ENCODE measurements at places on chromosomes 1 and 21.

DNA sequence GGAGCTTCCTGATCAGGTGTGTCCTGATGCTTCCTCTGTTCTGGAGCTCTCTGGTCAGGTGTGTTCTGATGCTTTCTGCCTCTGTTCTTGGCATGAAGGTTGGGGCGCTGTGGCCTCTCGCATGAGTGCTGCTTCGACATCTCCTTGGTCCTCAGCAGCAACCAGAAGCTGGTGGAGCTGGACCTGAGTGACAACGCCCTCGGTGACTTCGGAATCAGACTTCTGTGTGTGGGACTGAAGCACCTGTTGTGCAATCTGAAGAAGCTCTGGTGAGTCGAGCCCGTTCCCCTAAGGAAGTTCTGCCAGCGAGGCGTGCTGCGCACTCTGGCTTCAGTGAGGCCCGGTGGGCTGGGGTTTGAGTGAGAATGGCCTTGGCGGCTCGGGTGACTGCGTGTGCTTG is 18.0 kb downstream of the NLRP3 start:
- no peak for DNase-seq

GRCh38 chr1:114390361-114390760 is 120.6 kb downstream of the TRIM33 start:
- DNase-seq, result no peak

DNA sequence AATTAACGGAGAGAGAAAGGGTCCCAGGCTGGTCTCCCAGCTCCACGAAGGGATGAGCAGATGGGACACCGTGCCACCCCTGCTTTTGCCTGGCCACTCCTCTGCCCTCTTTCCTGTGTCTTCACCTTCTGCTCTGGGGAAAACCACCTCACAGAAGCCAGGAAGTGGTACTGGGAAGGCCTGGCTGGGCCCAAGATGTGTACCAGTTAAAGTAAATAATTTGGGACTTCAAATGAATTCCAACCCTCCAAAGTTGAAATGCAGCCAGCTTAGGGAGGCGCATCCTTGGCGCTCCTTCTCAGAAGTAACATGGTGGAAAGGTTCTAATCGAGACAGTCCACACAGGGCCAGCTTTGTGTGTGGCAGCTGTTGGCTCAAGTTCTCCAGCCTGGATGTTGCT is 45.7 kb downstream of the MAP3K21 start:
- DNase-seq, result no peak

DNA sequence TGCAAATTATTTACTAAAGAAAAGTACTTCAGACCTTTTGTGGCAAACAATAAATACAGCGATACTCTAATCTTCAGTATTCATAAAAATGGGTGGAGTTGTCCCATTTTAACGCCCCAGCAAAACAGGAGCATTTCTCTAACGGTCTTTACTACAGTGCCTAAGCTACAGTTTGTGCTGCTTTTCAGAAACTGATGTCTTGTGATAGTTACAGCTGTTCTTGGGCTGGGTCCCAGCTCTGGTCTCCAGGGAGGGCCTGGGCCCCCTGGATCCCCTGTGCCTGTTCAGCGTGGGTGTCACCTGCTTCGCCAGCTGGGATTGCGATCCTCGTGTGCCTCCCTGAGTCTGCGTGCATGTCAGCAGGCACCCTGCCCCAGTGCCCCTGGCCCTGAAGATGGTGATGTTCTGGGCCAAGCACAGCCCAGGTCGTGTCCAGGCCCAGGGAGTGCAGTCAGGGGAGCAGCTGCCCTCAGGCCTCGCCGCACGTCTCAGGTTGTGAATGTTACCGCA is 64.0 kb upstream of the DIP2A start:
- no peak for DNase-seq

GRCh38 chr1:232837087-232837486 is 31.9 kb downstream of the MAP10 start:
- no peak for DNase-seq

DNA sequence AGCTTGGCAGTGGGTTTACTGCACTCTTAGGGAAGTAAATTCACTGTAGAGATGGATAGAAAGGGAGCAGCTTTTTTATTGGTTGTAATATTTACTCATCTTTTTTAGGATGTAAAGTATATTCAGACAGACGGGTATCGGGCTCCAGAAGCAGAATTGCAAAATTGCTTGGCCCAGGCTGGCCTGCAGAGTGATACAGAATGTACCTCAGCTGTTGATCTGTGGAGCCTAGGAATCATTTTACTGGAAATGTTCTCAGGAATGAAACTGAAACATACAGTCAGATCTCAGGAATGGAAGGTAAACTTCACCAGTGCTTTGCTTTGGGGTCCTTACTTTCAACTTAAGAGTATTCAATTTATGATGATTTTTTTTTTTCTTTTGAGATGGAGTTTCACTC is 3.2 kb downstream of the UHMK1 start:
- no peak for DNase-seq

- DNase-seq, result no peak
These were observed 5.5 kb downstream of the TNFRSF25 start for GRCh38 chr1:6460301-6461050.

DNA sequence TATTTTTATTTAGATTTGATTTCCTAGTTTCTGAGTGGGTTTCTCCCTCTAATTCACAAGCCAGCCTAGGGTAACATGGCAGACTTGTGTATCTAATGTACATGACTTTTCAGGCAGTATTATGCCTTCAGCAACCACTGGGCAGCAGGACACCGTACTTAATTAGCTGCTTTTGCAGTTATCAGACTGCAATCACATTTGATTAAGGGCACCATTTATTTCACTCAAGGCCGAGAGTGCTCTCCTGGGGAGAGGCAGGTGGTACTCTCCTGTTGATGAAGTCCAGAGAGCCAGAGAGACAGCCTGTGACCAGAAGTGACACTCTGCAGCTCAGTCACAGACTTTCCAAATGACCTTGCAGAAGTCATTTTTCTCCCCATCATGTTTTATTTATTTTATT is 18.7 kb downstream of the CYYR1 start:
- DNase-seq, result no peak

DNA sequence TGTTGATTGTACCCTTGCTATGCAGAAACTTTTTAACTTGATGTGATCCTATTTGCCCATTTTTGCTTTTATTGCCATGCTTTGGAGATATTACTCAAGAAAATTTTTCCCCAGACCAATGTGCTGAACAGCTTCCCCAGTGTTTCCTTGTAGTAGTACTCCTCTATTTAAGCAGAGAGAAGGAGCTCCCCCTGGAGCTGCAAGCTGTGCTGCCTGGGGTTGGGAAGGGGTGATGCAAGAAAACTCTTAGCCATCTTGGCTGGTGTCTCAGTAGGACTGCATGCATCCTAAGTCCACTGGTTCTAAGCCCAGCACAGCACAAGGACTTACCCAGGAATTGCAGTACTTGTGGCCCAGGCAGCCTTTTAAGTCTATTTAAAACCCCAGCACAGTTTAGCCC is 121.6 kb downstream of the NTMT2 start:
- DNase-seq, result peak; percentile 36

- DNase-seq, result peak; percentile 14
These were observed 4.0 kb downstream of the SHISAL2A start for GRCh38 chr1:52636721-52637695.

DNA sequence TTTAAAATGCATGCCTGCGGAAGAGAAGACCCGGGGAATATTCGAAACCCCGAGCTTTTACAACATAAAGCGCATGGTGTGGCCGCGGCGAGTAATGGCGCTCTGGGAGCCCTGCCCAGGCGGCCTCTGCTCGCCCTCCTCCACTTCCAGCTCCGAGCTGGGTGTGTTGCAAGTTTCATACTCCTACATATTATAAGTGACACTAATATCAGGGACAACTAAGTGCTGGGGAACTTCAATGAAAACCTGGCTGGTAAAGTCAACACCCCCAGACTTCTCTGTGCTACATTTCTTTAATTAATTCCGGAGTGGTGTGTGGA is 11.8 kb downstream of the SIM2 start:
- peak; percentile 68 for DNase-seq

All from neural progenitor cell (in vitro differentiated cells).